DMS153 (cell line): ENCODE measurements at places on chromosomes 13 and 19.

DNA sequence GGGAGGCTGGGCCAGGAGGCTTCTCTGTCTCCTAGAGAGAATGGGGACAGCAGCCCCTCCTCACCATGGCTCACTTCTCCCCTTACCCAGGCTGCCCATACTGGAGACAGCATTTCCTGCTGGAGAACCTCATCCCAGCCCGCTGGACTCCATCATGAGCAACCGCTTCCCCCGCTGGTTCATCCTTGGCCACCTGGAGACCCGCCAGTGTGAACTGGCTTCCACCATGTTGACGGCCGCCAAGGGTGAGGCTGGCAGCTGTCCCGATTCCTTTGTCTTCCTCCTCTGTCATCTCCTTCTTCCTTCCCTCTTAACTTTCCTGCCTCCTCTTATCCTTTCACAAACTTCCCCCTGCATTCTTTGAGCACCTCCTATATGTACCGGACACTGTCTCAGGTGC lies 28.0 kb downstream of the ZSWIM4 start:
- DNase-seq: no peak

- DNase-seq: no peak
Observed at GRCh38 chr13:101945435-101945834, 456.4 kb downstream of the FGF14 start.

DNA sequence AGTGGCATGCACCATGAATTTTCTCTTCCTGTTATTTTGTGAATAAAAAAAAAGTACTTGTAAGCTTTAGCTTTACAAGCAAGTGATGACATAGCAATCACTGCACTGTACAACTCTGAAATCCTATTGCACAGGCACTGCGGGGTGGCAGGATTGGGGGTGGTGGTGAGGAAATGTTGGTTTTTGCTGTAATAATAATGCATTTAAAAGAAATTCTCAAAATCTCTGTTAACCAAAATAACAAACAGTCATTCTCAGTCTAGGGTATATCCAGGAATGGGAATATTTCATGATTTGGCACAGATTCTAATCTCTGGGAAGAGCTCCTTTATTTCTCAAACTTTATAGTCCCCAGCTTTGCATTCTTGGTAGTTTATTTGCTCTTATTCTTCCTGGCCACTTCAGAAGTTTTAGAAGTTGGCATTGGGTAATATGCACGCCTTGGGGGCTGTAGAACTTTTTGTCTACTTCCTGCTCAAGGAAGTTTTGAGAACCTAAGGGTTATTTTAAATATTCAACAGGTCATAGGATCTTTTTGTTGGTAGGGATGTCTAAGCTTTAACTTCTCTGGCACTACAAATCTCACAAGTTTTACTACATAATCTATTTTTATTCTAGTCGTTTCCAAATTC lies 353.0 kb upstream of the KLF12 start:
- DNase-seq: no peak

GRCh38 chr13:28058866-28059613 lies 41.3 kb downstream of the FLT3 start:
- no peak for DNase-seq

- DNase-seq: no peak
Observed at GRCh38 chr13:101398920-101399319, 17.4 kb downstream of the NALCN start.

- DNase-seq: no peak
Observed at GRCh38 chr13:99154064-99154463, 46.6 kb upstream of the UBAC2 start.

GRCh38 chr13:108257248-108257647 lies 12.3 kb upstream of the TNFSF13B start:
- no peak for DNase-seq

DNA sequence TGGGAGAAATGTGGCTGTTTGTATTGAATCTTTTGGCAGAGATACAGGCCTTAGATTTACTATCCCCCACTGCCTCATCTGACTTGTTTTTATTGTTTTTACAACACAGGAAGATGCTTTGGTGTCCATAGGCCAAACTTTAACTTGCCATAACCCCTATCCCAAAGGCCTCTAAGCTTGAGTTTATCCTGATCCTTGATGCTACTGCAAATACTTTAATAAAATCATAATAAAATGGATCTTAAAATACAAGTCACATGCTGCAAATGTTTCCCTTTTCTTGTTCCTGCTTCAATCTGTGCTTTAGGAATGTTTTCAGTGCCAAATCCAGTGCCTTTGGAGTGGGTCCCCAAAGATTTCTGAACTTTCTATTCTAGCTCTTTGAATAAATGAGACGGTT lies 770.6 kb downstream of the DACH1 start:
- no peak for DNase-seq

DNA sequence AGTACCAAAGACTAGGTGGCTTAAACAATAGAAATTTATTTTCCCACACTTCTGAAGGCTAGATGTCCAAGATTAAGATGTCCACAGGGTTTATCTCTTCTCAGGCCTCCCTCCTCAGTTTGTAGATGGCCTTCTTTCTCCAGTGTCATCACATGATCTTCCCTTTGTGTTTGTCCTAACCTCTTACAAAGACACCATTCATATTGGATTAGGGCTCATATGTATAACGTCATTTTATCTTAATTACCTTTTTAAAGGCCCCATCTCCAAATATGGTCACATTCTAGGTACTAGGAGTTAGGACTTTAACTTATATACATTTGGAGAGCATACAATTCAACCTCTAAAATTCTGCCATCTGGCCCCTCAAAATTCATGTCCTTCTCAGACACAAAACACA lies 34.3 kb downstream of the N4BP2L2 start:
- no peak for DNase-seq

GRCh38 chr13:23811366-23812062 lies 77.7 kb downstream of the MIPEP start:
- no peak for DNase-seq

GRCh38 chr13:111956261-111957151 lies 110.4 kb upstream of the SOX1 start:
- no peak for DNase-seq

GRCh38 chr19:55654868-55655647 lies at the start of gene U2AF2:
Gene U2AF2 (plus strand): TSS chr19:55655035. CDS start chr19:55655105, 70 bp downstream.
- peak; percentile 35 for DNase-seq

- no peak for DNase-seq
Observed at GRCh38 chr13:20814224-20814910, 40.6 kb upstream of the EEF1AKMT1 start.

DNA sequence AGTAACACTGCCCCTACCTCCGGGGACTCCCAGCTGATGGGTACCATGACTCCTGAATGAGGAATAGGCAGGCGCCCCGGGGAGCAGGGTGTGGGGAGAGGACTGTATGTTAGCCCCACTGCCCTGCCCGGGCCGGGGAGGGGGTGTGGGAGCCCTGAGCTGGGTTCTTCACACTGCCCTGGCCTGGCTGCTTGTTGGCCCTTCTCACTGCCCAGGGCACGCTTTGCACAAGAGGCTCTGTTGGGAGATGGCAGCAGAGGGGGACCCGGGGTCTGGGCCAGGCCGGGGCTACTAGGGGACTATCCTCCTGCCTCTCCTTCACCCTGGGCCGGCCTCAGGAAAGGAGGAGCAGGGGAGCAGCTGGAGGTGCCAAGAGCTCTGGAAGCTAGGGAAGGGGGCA lies 19.3 kb upstream of the KCTD15 start:
- DNase-seq: no peak
